Naive thymus-derived CD8-positive, alpha-beta T cell (primary cell): ENCODE measurements at places on chromosomes 2 and 18.

DNA sequence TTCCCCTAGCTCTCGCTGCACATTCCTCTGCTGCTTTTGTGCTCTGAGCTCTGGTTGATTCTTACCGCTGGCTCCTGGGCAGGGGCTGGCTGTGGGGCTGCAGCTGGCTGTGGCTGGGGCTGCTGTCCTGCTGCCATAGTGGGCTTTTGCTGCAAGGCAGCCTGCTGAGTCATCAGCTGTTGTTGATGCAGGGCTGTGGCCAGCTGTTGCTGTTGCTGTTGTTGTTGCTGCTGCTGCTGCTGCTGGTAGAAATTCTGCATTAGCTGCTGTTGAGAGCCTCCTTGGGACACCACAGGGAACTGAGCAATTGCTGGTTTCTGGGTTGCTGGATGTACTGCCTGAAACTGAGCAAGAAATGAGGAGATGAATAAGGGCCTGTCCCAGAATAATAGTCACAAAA lies 77.2 kb upstream of the NFU1 start:
- DNase-seq = no peak
- no peak overlapping the region for H3K4me3 ChIP-seq
- peaks cover 57% of the 10 kb centered on the region for H3K36me3 ChIP-seq
- H3K27ac ChIP-seq = no peak overlapping the region
- no peaks in the 10 kb centered on the region for H3K27me3 ChIP-seq

DNA sequence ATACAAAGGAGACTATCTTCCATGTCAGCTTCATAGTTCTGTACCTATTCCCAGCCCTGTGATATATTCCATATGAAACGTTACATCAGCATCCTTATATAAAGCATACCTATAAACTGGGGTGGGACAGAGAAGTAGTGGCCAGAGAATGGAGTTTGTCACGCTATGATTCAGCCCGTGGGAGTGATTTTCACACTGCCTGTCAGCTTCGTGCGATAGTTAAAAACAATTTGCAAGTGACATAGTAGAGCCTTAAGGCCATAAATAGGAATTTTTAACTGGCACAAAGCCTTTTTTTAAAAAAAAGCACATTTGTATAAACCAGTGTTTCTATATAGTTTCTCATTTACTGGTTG lies 30.2 kb downstream of the PKP4 start:
- H3K27me3 ChIP-seq = no peaks in the 10 kb centered on the region
- H3K27ac ChIP-seq = no peak overlapping the region
- DNase-seq = no peak
- H3K36me3 ChIP-seq = no peaks in the 10 kb centered on the region

DNA sequence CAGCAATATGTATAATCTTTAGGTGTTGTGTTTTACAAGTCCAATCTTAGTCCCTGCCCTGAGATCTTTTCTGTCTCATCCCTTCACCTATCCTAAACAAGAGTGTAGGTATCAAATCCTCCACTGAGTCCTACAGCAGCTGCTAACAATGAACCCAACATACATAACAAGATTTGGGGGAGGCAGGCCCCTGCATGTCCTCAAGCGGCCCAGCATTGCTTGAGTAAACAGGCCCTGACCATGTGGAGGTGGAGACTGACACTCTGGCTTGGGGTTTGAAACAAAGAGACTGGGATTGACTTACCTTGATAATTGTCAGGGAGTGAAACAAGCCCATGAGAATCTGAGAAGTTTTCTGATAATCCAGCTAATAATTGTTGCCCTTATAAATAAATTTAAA lies 213.4 kb downstream of the STK39 start:
- H3K27ac ChIP-seq = no peak overlapping the region
- no peaks in the 10 kb centered on the region for H3K36me3 ChIP-seq
- H3K27me3 ChIP-seq = no peaks in the 10 kb centered on the region

GRCh38 chr18:62107881-62108280 lies 79.0 kb downstream of the PIGN start:
- H3K36me3 ChIP-seq = peaks cover 3% of the 10 kb centered on the region
- H3K27me3 ChIP-seq = no peaks in the 10 kb centered on the region
- no peak overlapping the region for H3K4me3 ChIP-seq

DNA sequence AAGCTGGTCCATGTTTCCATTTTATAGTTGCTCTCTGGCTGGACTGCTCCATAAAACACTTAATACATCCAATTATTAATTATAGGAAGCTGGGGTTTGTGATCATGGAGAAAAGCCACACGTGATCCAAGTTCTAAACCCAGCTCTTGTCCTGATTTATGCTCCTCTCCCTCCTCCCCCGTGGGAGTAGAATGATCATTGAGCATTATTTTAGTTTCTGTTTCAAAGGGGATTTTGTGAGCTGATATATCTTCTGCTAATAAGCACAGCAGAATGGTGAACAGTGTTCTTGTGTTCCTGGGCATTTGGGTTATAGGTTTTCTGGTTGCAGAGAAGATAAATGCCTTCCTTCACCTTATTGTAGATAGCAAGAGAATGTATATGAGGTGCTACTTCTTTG lies 135.7 kb upstream of the TMEM200C start:
- no peaks in the 10 kb centered on the region for H3K4me1 ChIP-seq
- no peaks in the 10 kb centered on the region for H3K27me3 ChIP-seq
- no peak overlapping the region for H3K27ac ChIP-seq
- no peaks in the 10 kb centered on the region for H3K36me3 ChIP-seq

DNA sequence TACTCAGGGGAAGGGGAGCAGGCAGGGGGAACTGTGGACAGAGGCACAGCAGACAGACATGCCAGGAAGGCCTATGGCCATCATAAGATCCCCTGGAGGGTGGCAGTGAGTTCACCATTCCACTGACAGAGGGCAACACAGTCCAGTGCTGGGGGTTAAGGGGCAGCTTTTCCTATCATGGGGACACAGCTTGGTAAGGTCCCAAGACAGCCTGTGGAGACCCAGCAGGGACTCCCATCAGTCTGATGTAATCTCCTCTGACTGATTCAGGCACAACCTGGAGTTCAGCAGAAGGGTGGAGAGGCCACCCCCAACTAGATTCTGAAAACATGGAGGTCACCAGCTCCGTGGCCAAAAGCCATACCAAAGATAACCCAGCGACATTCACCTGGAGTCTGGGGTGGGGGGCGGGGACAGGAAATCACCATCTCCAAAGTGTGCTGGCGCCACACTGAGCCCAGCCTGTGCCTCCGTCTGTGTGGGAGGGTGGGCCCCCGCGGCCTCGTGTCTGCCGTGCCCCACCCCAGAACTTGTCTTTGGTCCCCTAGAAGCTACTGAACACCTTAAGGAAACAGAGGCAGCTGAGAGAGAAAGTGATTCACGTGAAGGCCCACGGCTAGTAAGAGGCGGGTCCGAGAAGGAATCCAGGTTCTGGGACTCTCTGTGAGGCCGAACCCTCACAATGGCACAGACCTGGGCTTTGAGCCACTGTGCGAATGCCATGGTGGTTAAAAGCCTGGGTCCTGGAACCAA lies 28.6 kb downstream of the DNMT3A start:
- peak overlapping the region; percentile 82 for H3K4me3 ChIP-seq
- H3K4me1 ChIP-seq = peaks cover 92% of the 10 kb centered on the region
- H3K27me3 ChIP-seq = no peaks in the 10 kb centered on the region
- no peaks in the 10 kb centered on the region for H3K36me3 ChIP-seq
